Progenitor cell of endocrine pancreas (in vitro differentiated cells): ENCODE measurements at places on chromosomes 6 and 20.

- no peak for DNase-seq
These were observed 15.1 kb upstream of the SYNJ2 start for GRCh38 chr6:157966589-157966977.

GRCh38 chr6:24788031-24788665 lies 10.6 kb downstream of the ARMH2 start:
- DNase-seq = no peak

DNA sequence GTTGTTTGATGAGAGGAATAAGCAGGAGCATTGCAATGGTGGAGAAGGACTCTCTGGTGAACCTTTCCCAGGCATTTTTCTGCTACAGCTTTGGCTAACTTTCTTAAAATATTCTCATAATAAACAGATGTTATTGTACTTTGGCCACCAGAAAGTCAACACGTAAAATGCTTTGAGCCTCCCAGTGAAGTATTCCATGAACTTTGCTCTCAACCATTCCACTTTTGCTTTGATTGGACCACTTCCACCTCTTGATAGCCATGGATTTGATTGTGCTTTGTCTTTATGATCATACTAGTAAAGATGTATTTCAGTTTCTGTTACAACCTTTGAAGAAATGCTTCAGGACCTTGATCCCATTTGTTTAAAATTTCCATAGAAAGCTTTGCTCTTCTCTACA lies 241.1 kb downstream of the TENT5A start:
- DNase-seq = no peak

DNA sequence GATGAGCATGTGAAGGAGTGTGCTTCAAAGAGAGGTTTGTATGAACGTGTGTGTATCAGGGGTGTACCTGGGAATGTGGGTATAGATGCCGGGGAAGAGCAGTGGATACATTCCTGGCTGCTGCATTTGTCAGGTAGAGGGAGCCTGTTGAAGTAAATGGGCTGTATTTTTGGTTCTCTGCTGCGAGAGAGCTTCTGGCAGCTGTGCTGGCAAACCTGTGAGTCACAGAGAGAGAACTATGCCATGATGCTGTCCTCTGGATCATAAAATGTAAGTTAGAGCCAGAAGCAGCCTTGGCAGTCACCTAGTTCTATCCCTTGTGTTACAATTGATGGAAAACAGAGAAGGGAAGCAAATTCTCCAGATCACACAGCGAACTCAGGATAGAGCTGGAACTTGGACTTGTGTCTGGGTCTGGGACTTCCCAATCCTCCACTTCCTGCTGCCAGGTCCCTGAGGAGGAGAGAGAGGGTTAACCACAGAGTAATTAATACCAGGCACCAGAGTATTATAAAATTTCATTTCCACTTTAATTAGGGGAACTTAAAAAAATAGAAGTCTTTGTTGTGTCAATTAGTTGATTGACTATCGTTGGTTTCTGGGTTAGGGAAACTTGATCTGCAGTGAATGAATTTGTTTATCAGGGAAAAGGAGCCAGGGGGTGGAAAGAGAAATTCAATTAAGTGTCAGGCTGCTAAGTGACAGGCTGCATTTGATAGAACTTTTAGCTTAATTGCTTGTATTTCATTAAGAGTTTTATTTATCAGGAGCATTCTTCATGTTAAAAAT lies 41.1 kb upstream of the GTSF1L start:
- no peak for DNase-seq

- DNase-seq = no peak
These were observed 18.7 kb upstream of the YWHAB start for GRCh38 chr20:44866703-44867335.

DNA sequence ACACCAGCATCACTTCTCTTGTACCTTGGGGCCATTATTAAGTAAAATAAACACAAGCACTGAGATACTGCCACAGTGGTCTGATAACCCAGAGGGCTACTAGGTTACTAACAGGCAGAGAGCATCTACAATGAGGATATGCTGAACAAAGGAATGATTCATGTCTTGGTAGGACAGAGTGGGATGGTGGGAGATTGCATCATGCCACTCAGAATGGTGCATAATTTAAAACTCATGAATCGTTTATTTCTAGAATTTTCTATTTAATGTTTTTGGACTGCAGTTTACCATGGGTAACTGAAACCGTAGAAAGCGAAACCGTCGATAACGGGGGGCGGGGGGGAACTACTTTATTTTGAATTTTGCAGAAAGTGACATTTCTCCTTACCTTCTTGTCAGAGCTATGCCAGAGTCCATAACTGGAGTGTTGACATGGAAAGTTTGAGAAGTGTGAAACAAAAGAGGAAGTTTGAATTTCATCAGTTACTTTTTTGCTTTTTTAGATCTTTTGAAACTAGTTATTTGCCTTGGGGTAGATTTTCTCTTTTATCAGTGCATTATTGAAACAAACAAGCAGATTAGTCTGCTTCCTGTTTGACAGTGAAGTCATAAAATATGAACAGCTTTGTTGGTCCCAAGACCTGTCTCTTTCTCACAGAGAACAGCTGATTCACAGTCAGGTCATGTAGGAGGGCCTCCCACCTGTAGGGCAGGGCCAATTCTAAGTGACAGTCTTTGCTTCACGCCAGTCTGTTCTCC lies 124.9 kb downstream of the KLHL32 start:
- DNase-seq = no peak
